AG09309 (cell line): ENCODE measurements at places on chromosomes 6 and 20.

- no peak for DNase-seq
Measured at GRCh38 chr20:10094566-10095173, 59.9 kb downstream of the ANKEF1 start.

- no peak for DNase-seq
Measured at GRCh38 chr20:37808233-37809070, 94.5 kb upstream of the VSTM2L start.

GRCh38 chr6:50820869-50821264 lies 2.2 kb downstream of the TFAP2B start:
- no peak for DNase-seq

DNA sequence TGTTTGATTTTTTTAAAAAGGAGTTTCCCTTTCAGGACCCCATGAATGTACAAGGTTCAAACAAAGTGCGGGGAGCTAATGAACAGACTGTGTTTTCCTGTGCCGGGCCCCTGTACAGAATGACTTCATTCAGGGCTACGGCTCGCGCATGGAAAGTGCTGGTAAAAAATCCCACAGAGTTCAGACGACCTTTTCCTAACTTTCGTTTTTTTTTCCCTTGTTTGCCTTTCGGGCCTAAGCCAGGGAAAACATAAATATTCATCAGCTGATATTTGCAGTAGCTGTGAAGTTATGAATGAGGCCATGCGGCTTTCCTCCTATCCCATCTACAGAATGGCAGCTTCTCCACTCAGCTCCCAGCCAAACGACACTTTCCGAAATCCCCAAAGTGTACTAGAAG lies 74.0 kb downstream of the HAO1 start:
- DNase-seq = no peak

DNA sequence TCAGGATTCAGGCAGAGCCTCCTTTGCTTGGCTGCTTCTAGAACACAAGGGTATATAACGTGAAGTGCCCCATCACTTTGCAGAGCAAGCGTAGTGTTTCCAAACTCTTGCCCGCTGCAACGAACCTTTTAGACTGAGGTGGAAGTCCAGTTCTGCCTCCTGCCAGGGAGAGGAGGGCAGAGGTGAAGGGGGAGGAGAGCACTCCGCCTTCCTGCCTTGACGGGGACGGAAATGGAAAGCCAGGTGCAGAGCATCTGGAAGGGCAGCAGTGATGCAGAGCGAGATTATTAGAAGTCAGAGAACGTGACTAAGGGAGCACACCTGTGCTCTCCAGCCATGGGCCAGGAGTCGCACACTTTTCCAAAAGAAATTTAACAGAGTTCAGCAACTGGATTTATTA lies 63.4 kb downstream of the RREB1 start:
- no peak for DNase-seq

DNA sequence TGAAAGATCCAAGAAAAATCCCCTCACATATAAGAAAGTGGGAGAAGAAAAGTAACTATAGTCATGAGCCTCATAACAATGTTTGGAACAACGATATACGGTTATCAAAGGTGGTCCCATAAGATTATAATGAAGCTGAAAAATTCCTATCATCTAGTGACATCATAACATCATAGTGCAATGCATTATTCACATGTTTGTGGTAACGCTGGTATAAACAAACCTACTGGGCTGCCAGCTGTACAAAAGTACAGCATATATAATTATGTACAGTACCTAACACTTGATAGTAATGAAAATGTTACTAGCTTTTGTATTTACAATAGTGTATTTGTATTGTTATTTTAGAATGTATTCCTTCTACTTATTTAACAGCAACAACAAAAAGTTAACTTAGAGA lies 240.7 kb downstream of the RNGTT start:
- DNase-seq = no peak

DNA sequence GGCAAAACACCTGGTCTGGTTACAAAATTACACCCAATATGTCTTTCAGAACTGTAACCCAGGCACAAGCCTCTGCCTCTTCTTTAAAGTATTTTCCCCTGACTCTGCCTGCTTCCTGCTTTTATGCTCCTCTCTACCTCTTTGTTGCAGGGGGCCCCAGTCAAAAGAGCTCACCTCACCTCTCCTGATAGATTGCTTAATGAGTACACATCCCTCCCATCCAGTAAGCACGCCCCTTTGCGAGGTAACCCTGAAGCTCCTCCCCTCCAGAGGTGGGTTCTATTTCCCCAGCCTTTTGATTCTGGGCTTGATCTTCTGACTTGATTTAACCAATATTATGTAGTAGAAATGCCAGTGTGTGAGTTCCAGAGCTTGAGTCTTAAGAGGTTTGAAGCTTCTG lies 56.6 kb upstream of the EYA2 start:
- no peak for DNase-seq

- peak; percentile 13 for DNase-seq
Measured at GRCh38 chr6:159110013-159110412, 59.2 kb upstream of the FNDC1 start.

DNA sequence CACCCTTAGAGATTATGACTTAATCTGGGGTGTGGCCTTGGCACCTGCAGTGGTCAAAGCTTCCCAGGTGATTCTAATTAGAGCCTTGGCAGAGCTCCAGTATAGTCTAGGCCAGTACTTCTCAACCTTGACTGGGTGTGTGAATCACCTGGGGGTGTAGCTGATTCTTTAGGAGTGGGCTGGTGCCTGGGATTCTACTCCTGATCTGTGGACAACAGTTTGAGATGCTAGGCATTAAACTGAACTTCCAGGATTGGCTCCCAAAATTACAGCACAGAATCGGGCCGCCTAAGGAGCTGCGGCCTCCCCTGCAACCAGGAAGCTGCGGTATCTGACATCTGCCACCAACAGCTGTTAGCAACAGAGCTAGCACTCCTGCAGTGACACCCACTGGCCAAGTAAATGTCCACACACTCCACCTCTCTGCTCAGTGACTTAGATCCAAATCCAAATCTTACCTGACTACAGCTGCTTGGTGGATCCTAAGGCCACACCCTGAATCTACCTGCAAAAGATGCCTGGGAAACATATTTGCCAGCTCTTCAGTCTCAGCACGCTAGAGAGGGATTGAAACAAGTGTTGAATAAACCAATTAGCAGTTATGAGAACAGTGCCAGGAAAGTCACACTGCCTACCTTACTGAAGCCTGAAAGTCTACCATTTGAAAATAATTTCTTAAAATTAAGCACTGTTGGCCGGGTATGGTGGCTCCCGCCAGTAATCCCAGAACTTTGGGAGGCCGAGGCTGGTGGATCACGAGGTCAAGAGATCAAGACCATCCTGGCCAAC lies 126.7 kb downstream of the UNC5CL start:
- no peak for DNase-seq

DNA sequence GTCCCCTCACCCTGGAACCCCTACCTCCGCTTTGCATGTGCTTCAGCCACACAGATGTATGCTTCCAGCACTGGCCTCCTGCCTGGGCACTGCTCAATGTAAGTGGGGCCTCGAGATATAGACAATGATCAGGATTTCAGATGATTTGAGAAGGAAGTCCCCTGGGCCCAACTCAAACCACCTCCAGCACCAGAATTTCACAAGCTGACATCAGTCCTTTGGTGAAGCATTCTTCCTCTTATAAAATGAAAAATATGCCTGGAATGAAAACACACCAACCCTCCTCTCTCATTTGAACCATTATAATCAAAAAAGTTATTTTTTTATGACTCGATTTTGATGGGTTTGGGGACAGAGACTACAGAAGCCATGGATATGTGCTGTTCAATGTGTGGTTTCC lies 48.5 kb downstream of the BTBD3 start:
- no peak for DNase-seq

- no peak for DNase-seq
Measured at GRCh38 chr6:162728706-162729105, 932 bp downstream of the PACRG start.

- no peak for DNase-seq
Measured at GRCh38 chr6:146590492-146590891, 8.3 kb upstream of the ADGB start.
